ENCODE measurements at places on chromosomes 12 and 14.
A peak's percentile ranks its signal among the peaks of the same experiment; 100 is the strongest.

- no peak for DNase-seq
These were observed 177.7 kb downstream of the CCDC91 start for GRCh38 chr12:28367993-28368392.

DNA sequence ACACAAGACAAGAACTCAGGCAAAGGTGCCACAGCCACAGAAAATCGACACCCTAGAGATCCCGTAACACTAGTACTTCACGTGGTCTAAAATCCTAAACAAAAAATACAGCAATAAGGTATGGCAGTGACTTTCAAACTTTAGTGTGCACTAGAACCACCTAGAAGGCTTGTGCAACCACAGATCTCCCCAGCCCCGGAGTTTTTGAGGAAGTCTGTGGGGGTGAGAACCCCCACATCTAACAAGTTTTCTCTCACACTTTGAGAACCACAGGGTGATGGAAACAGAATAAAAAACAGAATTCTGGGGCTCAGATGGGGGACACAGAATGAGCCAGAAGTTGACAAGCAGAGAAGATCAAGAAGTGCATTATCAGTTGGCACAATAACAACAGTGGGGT, 254.0 kb downstream of the ANO6 start:
- DNase-seq = peak; percentile 15

DNA sequence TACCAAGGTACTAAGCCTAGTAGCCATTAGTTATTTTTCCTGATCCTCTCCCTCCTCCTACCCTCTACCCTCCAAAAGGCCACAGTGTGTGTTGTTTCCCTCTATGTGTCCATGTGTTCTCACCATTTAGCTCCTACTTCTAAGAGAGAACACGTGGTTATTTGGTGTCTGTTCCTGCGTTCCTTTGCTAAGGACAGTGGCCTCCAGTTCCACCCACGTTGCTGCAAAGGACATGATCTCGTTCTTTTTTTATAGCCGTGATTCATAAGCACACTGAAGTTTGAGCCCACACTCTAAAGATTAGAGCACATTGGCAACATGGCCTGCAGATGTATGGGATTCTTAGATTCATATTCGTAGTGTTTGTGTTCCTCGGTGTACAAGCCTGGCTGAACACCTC, 8.1 kb upstream of the STX2 start:
- DNase-seq = no peak

DNA sequence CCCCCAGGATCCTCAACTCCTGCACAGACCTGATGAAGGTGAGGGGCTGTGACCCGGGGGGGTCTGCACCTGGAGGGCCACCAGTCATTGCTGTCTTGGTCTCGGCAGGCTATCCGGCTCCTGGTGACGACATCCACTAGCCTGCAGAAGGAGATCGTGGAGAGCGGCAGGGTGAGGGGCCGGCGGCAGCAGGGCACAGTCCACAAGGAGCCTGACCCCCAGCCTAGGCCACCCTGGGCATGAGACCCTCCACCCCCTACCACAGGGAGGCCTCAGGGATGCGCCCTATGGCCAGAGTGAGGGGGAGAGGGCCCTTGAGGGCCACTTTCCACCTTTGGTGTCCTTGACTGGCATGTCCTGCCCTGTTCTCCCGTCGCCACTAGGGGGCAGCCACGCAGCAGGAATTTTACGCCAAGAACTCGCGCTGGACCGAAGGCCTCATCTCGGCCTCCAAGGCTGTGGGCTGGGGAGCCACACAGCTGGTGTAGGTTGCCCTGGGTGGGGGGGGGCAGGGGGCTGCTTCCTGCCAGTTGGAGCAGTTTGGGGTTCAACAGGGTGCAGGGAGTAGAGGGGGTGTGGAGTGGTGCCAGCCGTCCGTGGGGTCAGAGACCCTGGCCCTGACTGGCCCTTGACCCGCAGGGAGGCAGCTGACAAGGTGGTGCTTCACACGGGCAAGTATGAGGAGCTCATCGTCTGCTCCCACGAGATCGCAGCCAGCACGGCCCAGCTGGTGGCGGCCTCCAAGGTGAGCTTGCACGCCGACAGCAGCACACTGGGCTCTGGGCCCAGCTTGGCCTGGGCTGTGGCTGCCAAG, 25.0 kb downstream of the HIP1R start:
- DNase-seq = peak; percentile 82

All from CD4-positive, alpha-beta T cell treated with Interleukin-10 for 1 hour (primary cell).